Thymus (tissue), 14 donors: ENCODE measurements at places on chromosomes 2 and 18.

GRCh38 chr2:199055336-199055735 is 402.4 kb downstream of the SATB2 start:
- no peak for DNase-seq

DNA sequence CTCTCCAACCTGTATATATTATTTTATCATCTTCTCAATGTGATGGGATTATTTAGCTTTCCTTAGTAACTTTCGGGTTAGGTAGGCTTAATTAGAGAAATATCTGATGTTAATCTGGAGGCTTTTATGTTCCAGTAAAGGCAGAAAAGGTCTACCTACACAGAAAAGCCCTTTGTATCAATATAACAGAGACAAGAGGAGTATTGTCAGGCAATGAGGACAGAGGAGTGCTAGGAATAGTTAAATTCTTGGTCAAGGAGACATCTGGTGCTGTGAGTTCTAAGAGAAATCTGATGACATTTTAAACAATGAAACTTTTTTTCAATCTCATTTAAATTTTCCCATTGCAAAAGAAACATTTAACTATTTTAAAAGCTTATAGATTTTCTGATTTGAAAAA is 36.1 kb downstream of the DPP4 start:
- no peak for DNase-seq

- DNase-seq, result no peak
Measured at GRCh38 chr18:34083910-34084535, 140.7 kb downstream of the NOL4 start.

DNA sequence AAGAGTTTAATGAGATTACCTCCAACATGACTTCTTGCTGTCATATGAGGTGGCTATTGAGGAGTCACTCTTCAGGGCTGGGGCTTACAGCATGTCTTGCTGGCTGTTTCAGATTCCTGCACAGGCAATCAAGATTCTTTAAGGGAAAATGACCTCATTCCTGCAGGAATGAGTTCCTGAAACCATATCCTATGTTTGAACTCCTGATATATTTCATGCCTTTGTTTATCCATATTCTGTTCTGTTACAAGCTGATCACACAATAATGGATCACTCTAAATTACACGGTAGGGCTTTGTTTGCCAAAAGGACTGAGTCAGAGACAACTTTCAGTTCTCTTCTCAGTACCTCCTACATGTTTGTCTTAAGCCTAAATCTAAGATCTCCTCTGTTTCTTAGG is 879.8 kb upstream of the PIK3C3 start:
- DNase-seq, result no peak

DNA sequence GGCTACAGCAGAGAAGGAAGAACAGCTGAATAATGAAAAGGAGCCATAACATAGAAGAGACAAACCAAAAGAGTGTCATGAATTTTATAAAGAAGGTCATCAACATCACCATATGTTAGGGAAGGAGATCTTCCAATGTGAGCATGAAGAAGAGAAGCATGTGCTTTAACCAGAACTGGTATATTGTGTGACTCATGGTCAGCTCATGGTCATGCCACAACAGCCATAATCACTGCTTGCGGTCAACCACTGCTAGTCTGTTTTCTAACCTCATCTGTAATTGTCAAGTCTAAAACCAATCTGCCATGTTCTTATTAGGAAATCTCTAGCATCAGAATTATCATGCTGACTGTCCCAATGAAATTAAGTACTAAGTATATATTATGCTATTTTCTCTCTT is 204.1 kb upstream of the VRK2 start:
- no peak for DNase-seq

DNA sequence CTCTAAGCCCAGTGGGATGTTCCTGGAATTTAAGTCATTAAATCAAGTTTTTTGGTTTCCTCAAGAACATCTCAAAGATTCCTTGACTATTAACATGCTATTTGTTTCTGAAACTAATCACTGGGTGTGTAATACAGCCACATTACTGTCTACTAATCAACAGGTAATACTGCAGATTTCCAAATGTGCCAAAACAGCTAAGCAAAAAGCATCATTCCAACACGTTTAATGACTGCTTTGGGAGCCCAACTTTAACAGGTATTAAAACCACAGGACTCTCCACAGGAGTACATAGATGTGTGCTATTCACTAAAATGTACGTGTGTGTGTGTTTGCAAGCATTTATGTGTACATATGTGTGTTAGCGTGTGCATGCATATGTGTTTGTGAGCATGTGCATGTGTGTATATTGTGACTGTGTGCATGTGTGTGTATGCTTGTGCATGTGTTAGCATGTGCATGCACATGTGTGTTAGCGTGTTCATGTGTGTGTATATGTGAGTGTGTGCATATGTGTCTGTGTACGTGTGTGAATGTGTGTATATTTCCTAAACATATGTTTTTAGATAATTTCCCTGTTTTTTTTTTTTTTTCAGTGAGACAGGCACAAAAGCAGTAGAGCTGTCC is 80.7 kb downstream of the BCL11A start:
- no peak for DNase-seq

DNA sequence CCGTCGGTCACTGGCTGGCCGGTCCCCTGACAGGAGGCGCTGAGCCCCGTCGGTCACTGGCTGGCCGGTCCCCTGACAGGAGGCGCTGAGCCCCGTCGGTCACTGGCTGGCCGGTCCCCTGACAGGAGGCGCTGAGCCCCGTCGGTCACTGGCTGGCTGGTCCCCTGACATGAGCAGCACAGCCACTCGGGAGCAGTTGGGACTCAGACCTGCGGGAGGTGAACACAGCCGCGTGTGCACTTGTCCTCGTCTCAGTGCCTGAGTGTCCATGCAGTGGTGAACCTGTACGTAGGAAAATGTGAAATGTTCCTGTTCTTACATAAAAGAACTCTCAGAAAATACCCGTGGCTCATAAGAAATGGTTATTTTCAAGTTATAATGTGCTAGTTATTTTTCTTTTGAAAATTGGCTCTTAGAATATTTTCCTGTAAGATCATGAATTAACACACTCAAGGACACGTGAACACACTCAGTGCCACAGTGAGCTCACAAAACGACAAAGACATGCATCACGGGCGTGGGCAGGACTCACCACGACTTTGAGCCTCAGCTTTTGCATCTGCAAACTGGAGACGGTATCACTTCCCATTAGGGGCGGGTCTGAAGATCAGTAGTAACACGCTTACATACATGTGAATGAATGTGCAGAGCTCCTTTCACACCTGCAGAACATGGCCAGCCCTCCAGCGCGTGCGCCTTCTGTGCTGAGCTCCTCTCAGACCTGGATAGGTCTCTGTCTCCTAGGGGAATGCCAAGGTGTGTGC is 21.1 kb upstream of the NFATC1 start:
- no peak for DNase-seq

DNA sequence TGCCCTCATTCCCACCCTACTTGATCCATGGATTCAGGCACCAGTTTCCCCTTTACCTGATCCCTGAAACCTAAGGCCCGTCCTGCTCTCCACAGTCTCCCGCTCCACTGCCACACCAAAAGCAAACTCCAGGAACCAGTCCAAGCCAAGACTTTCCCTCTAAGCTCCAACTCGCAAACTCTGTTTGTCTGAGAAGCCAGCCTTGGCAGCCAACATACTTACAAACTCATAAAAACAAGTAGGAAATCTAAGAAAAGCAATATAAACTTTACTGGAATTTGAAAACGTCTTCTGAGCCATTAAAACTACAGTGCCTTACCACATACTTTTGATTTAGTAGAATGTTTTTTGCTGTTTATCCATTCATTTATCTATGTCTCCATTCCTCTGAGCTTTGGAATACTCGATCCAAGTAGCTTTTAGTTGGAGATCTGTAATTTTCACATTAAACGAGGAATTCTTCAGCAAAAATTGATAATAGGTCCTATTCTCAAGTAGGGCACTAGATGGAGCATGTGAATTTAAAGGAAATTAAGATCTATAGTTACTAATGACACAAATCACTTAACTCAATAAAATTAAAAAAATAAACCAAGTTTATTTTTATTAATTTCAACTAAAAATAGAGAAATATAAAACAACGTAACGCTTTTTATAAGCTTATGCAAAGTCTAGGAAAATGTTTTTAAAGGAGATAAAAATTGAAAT is 199.7 kb downstream of the MYO3B start:
- DNase-seq, result no peak

DNA sequence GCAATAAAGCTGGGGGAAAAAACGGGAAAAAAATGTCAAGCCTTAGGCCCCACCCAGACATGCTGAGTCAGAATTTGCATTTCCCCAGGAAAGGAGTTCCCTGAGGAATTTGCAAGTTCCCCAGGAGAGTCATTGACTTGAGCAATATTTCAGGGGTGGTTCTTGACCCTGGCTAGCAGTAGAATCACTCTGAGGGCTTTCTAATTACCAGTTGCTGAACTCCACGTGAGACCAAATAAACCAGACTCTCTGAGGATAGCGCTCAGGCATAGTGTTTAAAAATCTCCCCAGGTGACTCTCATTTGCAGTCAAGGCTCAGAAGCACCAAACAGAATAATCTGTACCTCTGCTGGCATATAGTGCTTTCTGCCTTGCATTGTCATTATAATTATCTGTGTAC is 48.7 kb downstream of the C1QL2 start:
- no peak for DNase-seq

DNA sequence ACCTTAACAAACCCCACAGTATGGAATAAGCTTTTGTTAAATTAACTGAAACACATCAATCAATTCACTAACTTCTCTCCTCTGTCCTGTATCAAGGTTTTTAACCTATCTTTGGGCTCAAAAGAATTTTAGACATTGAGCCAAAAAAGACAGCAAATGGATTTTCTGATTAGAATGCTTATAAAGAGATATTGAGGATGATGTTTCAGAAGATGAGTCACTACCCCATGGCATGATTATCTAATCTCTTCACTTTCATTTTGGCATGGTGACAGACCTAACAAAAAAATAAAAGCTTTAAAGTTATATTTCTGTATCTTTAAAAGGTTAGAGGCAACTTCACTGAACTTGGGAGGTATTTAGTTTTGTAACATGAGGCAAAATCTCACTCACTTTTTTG is 55.5 kb downstream of the SGPP2 start:
- no peak for DNase-seq

DNA sequence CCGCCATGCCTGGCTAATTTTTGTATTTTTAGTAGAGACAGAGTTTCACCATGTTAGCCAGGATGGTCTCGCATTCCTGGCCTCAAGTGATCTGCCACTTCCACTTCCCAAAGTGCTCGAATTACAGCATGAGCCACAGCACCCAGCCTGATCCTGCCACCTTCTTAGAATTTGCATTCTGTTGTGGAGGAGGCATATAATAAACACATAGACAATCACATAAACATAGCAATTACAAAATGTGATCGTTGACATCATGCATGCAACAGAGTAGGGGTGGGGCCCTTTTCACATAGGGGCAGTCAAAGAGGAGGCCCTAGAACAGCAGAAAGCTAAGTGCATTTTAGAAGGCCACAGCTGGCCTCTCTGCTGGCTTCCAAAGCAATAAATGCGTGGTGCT is 39.9 kb upstream of the TSPYL6 start:
- no peak for DNase-seq

- DNase-seq, result no peak
Measured at GRCh38 chr2:37230581-37230980, 815 bp downstream of the CEBPZ start.

- DNase-seq, result no peak
Measured at GRCh38 chr18:57772387-57772799, 30.7 kb downstream of the ATP8B1 start.

DNA sequence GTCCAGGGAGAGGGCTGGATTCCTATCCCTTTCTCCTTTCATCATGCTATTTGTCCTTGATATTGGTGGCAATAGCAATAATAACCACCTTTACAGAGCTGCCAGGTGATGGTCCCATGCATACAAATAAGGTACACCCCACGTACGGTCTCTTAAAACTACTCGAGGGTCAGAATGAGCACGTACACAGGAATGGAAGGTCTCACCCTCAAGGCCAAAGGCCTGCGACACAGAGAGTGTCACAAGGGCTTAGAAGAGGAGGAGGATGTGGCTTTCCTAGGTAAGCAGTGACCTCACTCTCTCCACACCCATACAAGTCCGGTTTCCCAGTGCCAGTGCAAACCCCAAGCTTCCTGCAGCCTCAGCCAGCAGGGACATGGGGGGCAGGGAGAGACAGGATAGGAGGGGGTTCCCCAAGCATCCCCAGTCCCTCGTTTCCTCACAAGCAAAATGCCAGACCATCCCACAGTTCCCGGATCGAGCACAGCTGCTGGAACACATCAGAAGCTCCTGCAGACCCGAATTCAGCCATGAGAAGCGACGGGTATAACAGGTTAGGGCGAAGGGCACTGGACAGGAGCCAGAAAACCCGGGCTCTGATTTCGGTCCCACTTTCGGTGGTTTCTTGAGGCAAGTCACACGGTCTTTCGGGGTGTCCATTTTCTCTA is 49.2 kb downstream of the PLB1 start:
- DNase-seq, result no peak

GRCh38 chr2:126154256-126154785 is 501.6 kb upstream of the GYPC start:
- DNase-seq, result no peak

DNA sequence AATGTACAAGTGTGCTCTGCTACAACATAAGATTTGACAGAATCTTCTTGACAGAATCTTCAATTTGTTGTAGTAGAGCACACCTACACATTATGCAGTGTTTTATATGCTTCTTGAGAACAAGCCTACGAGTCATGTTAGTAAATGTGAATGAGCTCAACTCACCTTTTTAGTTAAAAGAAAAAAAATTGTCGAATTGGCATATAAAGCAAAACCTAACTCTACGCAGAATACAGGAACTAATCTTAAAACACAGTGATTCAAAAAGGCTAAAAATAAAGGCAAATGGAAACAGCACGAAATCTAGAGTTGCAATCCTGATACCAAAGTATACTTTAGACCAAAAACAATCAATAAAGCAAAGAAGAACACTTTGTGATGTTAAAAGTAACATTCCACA is 87.9 kb downstream of the PIGN start:
- no peak for DNase-seq

DNA sequence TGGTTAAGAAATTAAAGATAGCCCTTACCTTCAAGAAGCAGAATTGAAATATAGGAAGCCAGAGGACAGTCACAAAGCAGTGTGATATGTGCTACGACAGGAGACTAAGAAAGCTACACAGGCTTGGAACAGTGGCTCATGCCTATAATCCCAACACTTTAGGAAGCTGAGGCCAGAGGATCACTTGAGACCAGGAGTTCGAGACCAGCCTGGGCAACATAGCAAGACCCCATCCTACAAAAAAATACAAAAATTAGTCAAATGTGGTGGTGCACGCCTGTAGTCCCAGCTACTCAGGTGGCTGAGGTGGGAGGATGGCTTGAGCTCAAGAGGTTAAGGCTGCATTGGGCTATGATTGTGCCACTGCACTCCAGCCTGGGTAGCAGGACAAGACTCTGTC is 21.9 kb downstream of the GALNT3 start:
- DNase-seq, result no peak

DNA sequence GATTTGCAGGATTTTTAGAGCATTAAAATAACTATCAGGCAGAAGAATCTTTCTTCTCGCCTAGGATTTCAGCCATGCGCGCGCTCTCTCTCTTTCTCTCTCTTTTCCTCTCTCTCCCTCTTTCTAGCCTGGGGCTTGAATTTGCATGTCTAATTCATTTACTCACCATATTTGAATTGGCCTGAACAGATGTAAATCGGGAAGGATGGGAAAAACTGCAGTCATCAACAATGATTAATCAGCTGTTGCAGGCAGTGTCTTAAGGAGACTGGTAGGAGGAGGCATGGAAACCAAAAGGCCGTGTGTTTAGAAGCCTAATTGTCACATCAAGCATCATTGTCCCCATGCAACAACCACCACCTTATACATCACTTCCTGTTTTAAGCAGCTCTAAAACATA is 137.0 kb downstream of the MEIS1 start:
- DNase-seq, result no peak

- DNase-seq, result no peak
Measured at GRCh38 chr2:24893934-24894333, 26.1 kb downstream of the ADCY3 start.
